ENCODE measurements at places on chromosomes 16 and 17.

DNA sequence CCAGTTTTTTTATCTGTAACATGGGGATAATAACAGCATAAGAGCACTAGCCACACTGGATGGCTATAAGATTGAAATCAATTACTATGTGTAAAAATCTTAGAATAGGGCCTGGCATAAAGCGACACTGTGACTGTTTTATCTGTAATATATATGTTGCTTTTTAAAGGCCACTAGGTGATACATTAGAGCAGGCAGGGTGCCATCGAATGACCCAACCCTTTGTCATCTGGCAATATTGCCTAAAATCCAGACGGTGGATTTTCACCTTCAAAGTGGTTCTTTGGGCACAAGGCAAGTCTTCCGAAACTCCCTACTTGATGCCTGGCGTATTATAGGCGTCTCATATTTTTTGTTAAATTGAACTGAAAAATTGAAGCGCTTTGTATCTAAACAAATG is 69.1 kb downstream of the PRKCA start:
- no peak for DNase-seq

- no peak for DNase-seq
Observed at GRCh38 chr16:76756423-76756822, 434.6 kb upstream of the MON1B start.

DNA sequence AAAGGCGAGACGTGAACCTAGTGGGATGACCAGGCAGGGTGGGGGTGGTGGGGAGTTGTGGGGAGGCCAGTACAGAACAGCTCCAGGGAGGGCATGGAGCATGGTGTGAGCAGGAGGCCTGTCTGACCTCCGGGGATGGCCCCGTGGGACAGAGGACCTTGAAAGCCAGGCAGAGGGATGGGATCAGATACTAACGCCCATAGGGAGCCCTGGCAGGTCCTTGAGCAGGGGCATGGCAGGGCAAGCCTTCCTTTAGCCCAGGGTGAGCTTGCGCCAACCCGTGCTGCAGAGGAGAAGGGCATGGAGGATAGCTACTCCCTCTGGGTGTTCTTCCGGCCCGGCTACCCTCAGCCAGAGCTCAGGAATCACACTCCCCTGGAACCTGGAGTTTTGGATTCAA is 35.3 kb downstream of the TMEM235 start:
- no peak for DNase-seq

DNA sequence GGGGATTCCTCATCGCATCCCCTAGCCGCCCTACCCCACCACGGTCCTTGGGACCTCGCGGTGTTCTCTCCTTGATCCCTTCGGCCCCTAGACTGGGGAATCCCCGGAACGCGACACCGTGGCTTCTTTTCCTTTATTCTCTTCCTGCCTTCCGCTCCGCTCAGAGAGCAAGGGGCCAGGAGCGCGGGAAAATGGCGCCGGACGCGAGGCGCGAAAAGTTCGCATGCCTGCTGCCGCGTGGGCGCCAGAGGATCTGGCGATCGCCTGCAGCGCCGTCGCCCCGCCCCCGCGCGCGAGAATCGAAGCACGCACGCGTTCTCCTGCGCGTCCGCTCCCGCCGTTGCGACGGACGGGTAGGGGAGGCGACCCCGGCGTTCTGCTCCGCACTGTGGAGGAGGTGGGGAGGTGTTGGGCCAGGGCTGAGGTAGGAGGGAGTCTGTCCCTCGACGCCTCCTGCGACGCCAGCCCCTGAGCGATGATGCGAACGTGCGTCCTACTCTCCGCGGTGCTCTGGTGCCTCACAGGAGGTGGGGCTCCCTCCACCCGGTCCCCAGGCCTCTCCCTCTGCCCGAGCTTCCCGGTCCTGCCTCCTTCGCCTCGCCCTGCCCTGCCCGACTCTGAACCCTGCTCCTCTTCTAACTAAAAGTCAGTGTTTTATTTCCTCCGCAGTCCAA is at the start of gene ZPBP2:
ZPBP2 (plus strand) TSS at position 323 of the 674 bp plus-strand sequence; CDS start at position 476, 153 bp downstream.
- no peak for DNase-seq

DNA sequence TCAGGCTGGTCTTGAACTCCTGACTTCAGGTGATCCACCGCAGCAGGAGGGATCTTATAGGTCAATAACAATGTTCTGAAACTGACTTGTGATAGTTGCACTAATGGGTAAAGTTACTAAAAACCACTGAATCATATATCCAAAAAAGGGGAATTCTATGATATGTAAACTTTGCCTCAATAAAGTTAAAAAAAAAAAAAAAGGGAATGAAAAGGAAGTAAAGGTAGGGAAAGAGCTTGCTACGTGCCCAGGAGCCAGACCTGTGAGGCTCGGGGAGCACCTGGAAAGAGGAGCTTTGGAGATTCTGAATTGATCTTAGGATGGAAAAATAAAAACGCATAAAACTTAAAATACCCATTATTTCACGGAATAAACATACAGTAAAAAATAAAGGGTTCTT is 20.8 kb upstream of the TRAP1 start:
- DNase-seq = no peak

DNA sequence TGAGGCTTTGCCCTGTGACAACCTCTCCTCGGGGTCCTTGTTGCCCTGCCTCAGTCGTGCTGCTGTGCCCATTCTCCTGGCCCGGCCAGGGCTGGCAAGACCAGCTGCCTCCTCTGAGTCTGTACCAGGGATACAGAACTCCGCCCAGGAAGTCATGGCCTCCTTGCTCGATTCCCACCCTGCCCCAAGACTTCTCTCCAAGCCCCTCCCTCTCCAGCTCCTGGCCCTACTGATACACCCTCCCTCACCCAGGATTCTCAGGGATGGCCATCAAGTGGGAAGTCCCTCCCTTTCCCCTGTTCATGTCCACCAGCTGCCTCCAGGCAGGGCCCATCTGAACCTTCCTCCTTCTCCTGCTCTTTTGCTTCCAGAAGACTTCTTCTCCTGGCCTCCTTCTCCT is 11.2 kb upstream of the TMEM208 start:
- no peak for DNase-seq

DNA sequence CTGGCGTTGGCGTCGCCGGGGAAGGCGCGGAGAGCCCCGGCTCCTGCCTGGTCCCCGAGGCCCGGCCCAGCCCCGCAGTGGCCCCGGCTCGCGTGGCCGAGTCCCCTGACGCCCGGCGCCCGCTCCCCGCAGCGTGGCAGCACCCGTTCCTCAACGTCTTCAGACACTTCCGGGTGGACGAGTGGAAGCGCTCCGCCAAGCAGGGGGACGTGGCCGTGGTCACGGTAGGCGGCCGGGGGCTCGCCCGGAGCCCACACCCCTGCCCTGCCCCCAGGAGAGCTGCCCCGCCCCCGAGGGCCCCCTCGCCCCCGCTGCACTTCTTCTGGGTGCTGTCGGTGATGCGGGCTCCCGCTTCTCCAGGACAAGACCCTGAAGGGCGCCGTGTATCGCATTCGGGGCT is 466 bp downstream of the WDR90 start:
- DNase-seq = no peak

- no peak for DNase-seq
Observed at GRCh38 chr17:79011451-79012147, 2.0 kb upstream of the CANT1 start.

DNA sequence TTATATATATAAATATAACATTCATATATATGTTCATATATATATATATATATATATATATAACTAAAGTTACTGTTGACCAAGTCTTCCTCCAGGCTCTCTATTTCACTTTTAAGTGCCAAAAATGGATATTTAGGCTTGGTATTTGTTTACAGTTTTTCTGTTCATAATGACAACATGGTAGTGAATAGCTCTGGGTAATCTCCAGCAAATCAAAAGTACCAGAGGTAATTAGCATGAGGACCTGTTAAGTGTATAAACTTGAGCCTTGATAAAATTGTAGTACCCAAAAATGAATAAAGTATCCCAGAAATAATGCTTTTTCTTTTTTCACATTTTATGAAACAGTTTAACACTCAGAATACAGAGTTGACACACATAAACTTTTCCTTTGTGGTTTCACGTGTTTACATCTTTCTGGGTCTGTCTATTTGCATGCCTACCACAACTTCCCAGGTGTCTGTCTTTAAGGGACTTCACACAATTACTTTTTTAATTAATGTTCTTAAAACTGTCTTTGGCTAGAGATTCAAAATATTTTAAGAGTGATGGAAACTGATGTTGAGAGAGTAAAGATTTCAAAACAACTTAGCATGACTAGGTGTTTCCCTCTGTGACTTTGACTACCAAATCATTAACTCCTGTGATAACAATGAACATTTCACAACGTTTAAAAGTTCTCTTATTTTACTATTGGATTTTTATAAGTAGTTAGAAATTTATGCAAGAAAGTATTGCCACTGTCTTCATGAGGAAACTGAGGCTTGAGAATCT is 47.9 kb downstream of the RABEP1 start:
- no peak for DNase-seq

DNA sequence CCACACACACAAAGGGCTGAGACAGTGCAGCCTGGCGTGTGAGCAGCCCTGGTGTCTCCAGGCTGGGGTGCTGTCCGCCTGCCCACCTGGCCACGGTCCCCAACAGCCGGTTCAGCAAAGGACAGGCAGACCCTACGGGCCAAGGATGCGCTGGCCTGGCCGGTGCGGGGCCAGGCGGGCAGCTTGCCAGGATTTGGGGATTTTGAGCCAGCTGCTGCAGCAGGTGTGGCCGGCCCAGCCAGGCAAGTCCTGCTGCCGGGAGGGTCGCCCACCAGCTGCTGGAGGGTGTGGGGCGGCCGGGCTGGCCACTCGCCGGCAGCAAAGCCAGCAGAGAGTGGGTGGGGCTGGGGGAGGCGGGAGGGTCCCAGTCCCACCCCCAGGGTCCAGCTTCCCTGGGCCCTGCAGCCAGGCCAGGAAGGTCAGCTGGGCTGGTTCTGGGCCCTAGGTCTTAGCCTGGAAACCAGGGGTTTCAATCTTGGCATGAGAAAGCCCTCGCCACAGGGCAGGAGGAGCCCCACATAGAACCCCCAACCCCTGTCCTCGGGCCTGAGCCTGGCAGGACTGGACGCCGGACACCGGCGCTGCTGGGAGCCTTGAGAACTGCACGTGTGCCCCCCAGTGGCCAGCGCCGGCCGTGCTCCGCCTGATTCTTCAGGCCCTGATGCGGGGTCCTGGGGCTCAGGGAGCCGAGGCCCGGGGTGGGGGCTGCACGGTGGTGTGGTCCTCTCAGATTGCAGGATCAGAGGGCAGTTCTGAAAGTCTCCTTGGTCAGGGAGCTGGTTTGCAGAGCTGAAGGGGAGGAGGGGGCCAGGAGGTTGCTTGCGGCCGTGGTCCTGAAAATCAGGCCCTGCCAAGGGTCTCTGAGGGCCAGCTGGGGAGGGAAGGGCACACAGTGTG is 17.6 kb upstream of the SSTR5 start:
- no peak for DNase-seq

GRCh38 chr16:21001262-21001661 is 100.7 kb downstream of the LYRM1 start:
- no peak for DNase-seq

All from NCI-H1436 treated with DMSO at 0.1 percent for 48 hours (cell line).